ENCODE measurements at places on chromosomes 5 and 9.
A peak's percentile ranks its signal among the peaks of the same experiment; 100 is the strongest.

DNA sequence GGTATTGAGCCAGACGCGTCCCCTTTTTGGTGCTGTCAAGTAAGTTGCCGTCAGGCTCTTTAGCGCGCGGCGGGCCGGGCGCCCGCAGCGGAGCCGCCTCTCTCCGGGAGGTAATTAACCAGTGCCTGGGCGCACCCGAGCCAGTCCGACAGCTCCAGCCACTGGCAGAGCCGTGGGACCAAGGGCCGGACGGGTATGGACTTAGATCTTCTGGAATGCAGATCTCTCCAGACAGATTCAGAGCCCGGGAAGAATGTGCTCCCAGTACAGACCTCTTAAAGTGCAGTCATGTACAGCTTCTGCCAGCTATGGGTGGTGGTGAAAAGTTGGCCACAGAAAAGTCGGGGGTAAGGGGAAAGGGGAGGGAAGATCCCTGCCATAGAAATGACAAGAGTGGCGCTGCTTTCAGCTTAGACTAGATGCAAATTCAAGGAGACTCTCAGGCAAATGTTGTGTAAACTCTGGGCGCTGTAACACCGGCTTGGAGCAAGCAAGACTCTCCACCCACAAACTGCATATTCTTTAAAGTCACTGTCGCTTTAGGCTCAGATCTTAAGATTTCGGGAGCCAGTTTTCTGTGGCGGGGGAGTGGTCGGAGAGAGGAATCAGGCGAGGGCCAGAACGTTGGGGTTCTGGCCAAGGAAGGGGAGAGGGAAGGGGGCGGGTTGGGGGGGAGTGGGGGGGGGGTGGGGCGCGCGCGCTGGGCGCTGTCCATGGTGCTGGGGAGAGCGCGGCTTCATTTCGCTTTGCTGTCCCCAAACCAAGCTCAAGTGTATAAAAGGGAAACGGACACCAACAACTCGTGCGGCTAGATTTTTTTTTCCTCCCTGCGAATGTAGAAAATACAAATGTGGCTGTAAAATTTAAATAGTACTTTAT is 29.2 kb downstream of the NR2F1 start:
- no peak for DNase-seq

- DNase-seq: peak; percentile 22
Measured at GRCh38 chr9:84697509-84698114, 28.1 kb downstream of the NTRK2 start.

DNA sequence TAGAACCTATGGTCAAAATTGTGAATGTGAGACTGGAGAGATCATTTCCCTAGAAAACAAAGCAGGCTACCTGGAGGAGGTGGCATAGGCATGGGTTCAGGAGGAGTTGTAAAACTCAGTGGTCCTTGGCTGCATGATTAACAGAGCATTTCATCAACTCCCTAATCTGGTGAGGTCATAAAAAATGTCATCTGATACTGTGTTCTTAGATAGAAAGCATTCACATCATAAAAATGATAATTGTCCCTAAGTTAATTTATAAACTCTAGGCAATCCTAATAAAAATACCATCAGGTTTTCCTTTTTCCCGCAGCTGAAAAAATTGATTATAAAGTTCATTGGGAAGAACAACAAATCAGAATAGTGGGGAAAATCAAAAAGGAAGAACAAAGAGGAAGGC is 60.6 kb upstream of the GALNT10 start:
- no peak for DNase-seq

DNA sequence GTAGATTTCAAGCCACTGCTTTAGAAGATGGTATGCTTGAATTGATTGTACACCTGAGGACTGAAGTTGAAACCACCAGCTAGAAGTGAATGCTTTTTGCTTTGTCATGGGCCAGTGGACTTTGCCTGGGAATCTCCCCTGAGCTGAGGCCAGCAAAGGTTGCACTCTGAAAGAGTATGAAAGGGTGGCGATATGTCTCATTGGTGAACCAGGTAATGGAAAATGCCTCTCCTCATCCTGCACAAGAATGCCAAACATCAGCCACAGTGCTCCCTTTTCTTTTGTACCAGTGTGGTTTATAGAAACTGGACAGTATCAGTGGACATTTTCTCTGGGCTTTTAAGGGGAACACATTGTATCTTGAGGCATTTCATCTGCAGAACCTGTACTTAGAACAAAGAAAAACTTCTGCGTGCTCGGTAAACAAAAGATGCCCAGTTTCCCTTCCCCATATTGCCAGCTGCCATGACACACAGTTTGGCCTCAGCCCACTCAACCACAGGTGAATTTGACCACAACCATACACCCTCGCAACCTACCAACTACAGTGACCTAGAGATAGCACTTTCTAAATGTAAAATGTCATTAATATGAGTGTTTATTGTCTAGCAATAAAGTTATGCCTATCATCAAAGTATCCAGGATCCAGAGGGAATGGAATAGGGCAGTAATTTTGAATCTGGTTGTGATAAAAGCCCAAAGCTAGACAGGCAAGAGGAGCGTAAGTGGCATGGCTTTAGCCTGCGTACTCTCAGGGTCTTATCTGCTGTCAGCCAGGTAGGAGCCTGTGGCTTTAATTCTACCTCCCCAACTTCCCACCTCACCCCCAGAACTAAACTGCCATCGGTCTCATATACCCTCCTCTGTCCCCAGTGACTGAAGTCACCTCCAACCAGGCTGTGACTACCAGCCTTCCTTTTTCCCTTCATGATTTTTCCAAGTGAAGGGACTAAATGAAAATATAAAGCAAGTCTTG is 79.5 kb upstream of the LHFPL2 start:
- no peak for DNase-seq

GRCh38 chr9:8536845-8537244 is 737.3 kb upstream of the DMAC1 start:
- no peak for DNase-seq

DNA sequence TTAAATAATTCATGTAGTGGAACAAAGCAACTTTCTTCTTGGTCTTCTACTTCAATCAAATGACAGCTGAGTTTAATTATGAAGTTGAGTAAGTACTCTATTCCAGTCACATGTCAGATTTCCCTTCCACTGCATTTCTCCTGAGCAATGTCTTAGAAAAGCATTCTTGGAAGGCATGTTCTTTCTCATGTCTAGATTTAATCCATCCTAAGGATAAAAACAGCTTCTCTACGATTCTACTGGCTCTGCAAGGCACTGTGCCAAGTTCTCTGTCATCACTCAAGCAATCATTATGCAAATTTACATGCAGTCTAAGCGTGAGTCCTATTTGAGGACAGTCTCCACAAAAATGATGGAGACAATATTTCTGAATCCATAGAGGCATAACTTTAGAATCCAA is 142.4 kb downstream of the YIPF5 start:
- DNase-seq: no peak

- DNase-seq: no peak
Measured at GRCh38 chr5:55734658-55735057, 3.2 kb upstream of the DDX4 start.

GRCh38 chr5:72271702-72272101 is 48.3 kb downstream of the MRPS27 start:
- DNase-seq: no peak

- no peak for DNase-seq
Measured at GRCh38 chr9:86491468-86492266, 137.5 kb upstream of the TUT7 start.

- no peak for DNase-seq
Measured at GRCh38 chr5:76007904-76008303, 75.3 kb upstream of the SV2C start.

GRCh38 chr9:76602199-76602598 is 143.2 kb downstream of the GCNT1 start:
- no peak for DNase-seq

All from CD4-positive, alpha-beta T cell treated with Interleukin-6 for 4 hours (primary cell).